Activated CD8-positive, alpha-beta memory T cell treated with anti-CD3 and anti-CD28 coated beads, Interleukin-2, amount 10 ng/mL, durations not matched to agents 7 days and 5 days (primary cell): ENCODE measurements at places on chromosomes 4 and X. TPM values are rescaled to one million over a fixed set of nuclear protein-coding genes. Genes with fewer than 3 reads are reported as not detected.
A peak's percentile ranks its signal among the peaks of the same experiment; 100 is the strongest.

DNA sequence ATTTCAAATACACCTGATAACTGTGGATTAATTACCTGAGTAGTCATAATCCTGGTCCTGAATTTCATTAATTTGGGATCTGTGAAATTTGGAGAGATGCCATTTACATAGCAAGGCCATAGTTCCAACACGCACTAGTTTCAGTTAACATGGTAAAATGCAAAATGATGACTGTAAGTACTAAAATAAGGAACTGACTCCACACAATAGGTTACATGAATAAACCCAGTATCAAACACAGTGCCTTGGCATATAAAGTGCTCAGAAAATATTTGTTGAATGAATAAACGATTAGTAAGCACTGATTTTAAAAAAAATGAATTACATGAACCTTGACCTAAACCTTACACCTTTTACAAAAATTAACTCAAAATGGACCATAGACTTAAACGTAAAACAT lies 9.0 kb downstream of the FBXO8 start:
- no peaks in the 10 kb centered on the region for H3K27me3 ChIP-seq
- no peak overlapping the region for H3K4me3 ChIP-seq
- H3K36me3 ChIP-seq = peaks cover 8% of the 10 kb centered on the region
- no peak for DNase-seq
- no peak overlapping the region for H3K27ac ChIP-seq

GRCh38 chr4:10808591-10808990 lies 124.0 kb upstream of the CLNK start:
- no peak overlapping the region for H3K27ac ChIP-seq
- no peaks in the 10 kb centered on the region for H3K27me3 ChIP-seq
- no peaks in the 10 kb centered on the region for H3K4me1 ChIP-seq
- no peaks in the 10 kb centered on the region for H3K36me3 ChIP-seq

GRCh38 chr4:24179201-24179840 lies 289.5 kb upstream of the PPARGC1A start:
- H3K4me3 ChIP-seq = no peak overlapping the region
- H3K4me1 ChIP-seq = no peaks in the 10 kb centered on the region
- no peak for DNase-seq
- no peaks in the 10 kb centered on the region for H3K36me3 ChIP-seq
- H3K27ac ChIP-seq = no peak overlapping the region

- peaks cover 41% of the 10 kb centered on the region for H3K4me1 ChIP-seq
- H3K4me3 ChIP-seq = no peak overlapping the region
- DNase-seq = peak; percentile 70
- peaks cover 9% of the 10 kb centered on the region for H3K36me3 ChIP-seq
- no peaks in the 10 kb centered on the region for H3K27me3 ChIP-seq
These were observed 39.5 kb upstream of the CD40LG start for GRCh38 chrX:136608295-136608933.

GRCh38 chrX:37776987-37777325 lies 2.9 kb upstream of the CYBB start:
- no peaks in the 10 kb centered on the region for H3K27me3 ChIP-seq
- peaks cover 21% of the 10 kb centered on the region for H3K4me1 ChIP-seq
- DNase-seq = no peak
- no peak overlapping the region for H3K4me3 ChIP-seq
- no peaks in the 10 kb centered on the region for H3K36me3 ChIP-seq
- peak overlapping the region; percentile 49 for H3K27ac ChIP-seq

GRCh38 chrX:1475881-1476280 lies 23.2 kb upstream of the ASMTL start:
- peaks cover 87% of the 10 kb centered on the region for H3K36me3 ChIP-seq
- H3K4me1 ChIP-seq = peaks cover 81% of the 10 kb centered on the region
- H3K27ac ChIP-seq = no peak overlapping the region

GRCh38 chr4:69910016-69910782 lies 20.7 kb upstream of the CSN1S1 start:
- H3K4me1 ChIP-seq = no peaks in the 10 kb centered on the region
- H3K27ac ChIP-seq = no peak overlapping the region
- H3K36me3 ChIP-seq = no peaks in the 10 kb centered on the region
- no peak for DNase-seq
- H3K4me3 ChIP-seq = no peak overlapping the region
- no peaks in the 10 kb centered on the region for H3K27me3 ChIP-seq

- H3K4me1 ChIP-seq = no peaks in the 10 kb centered on the region
- no peak for DNase-seq
- no peak overlapping the region for H3K27ac ChIP-seq
- H3K36me3 ChIP-seq = no peaks in the 10 kb centered on the region
- H3K4me3 ChIP-seq = no peak overlapping the region
These were observed 122.1 kb upstream of the MAGEC2 start for GRCh38 chrX:142327182-142327581.

GRCh38 chr4:61805979-61806378 lies 605.9 kb downstream of the ADGRL3 start:
- no peak for DNase-seq
- H3K27ac ChIP-seq = no peak overlapping the region
- H3K36me3 ChIP-seq = no peaks in the 10 kb centered on the region

GRCh38 chr4:152660526-152660925 lies 19.3 kb downstream of the TMEM154 start:
- no peak overlapping the region for H3K27ac ChIP-seq
- no peaks in the 10 kb centered on the region for H3K27me3 ChIP-seq
- H3K4me1 ChIP-seq = peaks cover 43% of the 10 kb centered on the region
- DNase-seq = no peak

DNA sequence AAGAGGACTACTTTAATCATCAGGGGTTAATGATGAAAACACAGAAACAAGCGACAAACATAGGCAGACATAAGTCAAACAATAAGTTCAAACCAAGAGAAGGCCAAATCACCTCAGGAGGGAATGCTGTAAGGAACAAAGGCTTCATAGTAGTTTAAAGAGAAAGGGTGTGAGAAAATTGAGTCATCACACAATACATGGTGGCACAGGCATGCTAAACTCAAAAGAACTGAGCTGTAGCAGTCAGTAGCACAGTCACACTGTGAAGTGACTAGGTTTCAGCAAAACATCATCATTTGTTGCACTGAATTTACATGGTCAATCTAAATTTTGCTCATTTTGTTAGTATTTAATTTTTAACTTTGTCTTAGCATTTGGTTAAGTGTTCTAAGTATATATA lies 24.2 kb downstream of the SMC1A start:
- no peak overlapping the region for H3K27ac ChIP-seq
- no peaks in the 10 kb centered on the region for H3K4me1 ChIP-seq
- H3K4me3 ChIP-seq = no peak overlapping the region
- no peak for DNase-seq
- H3K36me3 ChIP-seq = peaks cover 39% of the 10 kb centered on the region

GRCh38 chrX:77426811-77427210 lies 20.4 kb upstream of the FGF16 start:
- no peak overlapping the region for H3K27ac ChIP-seq
- no peaks in the 10 kb centered on the region for H3K27me3 ChIP-seq
- DNase-seq = no peak
- H3K4me3 ChIP-seq = no peak overlapping the region
- H3K36me3 ChIP-seq = no peaks in the 10 kb centered on the region
- H3K4me1 ChIP-seq = no peaks in the 10 kb centered on the region

GRCh38 chr4:151199319-151200190 lies 77.4 kb upstream of the PRSS48 start:
- H3K27me3 ChIP-seq = no peaks in the 10 kb centered on the region
- DNase-seq = no peak
- H3K4me3 ChIP-seq = no peak overlapping the region
- H3K36me3 ChIP-seq = no peaks in the 10 kb centered on the region

GRCh38 chrX:97117572-97117971 lies 233.9 kb downstream of the RPA4 start:
- no peak overlapping the region for H3K27ac ChIP-seq
- no peak for DNase-seq
- H3K4me3 ChIP-seq = no peak overlapping the region
- no peaks in the 10 kb centered on the region for H3K27me3 ChIP-seq
- H3K4me1 ChIP-seq = peaks cover 8% of the 10 kb centered on the region
- H3K36me3 ChIP-seq = no peaks in the 10 kb centered on the region

GRCh38 chr4:91957963-91958362 lies 345.8 kb upstream of the GRID2 start:
- DNase-seq = no peak
- H3K4me3 ChIP-seq = no peak overlapping the region
- H3K4me1 ChIP-seq = no peaks in the 10 kb centered on the region
- no peak overlapping the region for H3K27ac ChIP-seq
- H3K36me3 ChIP-seq = no peaks in the 10 kb centered on the region

- H3K4me3 ChIP-seq = peak overlapping the region; percentile 71
- peak overlapping the region; percentile 67 for H3K27ac ChIP-seq
- no peaks in the 10 kb centered on the region for H3K36me3 ChIP-seq
- DNase-seq = peak; percentile 44
- H3K4me1 ChIP-seq = peaks cover 24% of the 10 kb centered on the region
- peaks cover 27% of the 10 kb centered on the region for H3K27me3 ChIP-seq
These were observed 1.4 kb downstream of the MAMLD1 start for GRCh38 chrX:150364347-150365050.

- no peaks in the 10 kb centered on the region for H3K4me1 ChIP-seq
- no peak for DNase-seq
- H3K27ac ChIP-seq = no peak overlapping the region
- no peak overlapping the region for H3K4me3 ChIP-seq
- H3K27me3 ChIP-seq = no peaks in the 10 kb centered on the region
- no peaks in the 10 kb centered on the region for H3K36me3 ChIP-seq
These were observed 77.9 kb downstream of the ADGRL3 start for GRCh38 chr4:61277785-61278760.

GRCh38 chr4:133147921-133148689 lies 989 bp upstream of the PCDH10 start:
- DNase-seq = no peak
- peak overlapping the region; percentile 55 for H3K27ac ChIP-seq
- H3K36me3 ChIP-seq = peaks cover 3% of the 10 kb centered on the region
- peaks cover 69% of the 10 kb centered on the region for H3K27me3 ChIP-seq
- H3K4me1 ChIP-seq = peaks cover 14% of the 10 kb centered on the region
- H3K4me3 ChIP-seq = peak overlapping the region; percentile 6

- no peak overlapping the region for H3K4me3 ChIP-seq
- H3K36me3 ChIP-seq = peaks cover 8% of the 10 kb centered on the region
- peaks cover 20% of the 10 kb centered on the region for H3K4me1 ChIP-seq
- DNase-seq = no peak
These were observed 58.2 kb upstream of the RBM47 start for GRCh38 chr4:40687676-40688389.

GRCh38 chrX:29617725-29618124 lies 597.6 kb upstream of the MAGEB2 start:
- H3K4me1 ChIP-seq = no peaks in the 10 kb centered on the region
- H3K27me3 ChIP-seq = no peaks in the 10 kb centered on the region
- H3K36me3 ChIP-seq = no peaks in the 10 kb centered on the region
- DNase-seq = no peak
- H3K27ac ChIP-seq = no peak overlapping the region

DNA sequence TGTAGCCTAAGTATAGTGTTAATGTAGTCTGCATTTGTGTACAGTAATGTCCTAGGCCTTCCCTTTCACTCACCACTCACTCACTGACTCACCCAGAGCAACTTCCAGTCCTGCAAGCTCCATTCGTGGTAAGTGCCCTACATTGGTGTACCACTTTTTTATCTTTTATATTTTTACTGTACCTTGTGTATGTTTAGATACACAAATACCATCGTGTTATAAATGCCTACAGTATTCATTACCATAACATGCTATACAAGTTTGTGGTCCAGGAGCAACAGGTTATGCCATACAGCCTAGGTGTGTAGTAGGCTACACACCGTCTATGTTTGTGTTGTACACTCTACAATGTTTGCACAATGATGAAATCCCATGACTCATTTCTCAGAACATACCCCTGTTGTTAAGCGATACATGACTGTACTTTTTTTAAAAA lies 15.4 kb downstream of the TSPAN5 start:
- no peaks in the 10 kb centered on the region for H3K27me3 ChIP-seq
- H3K36me3 ChIP-seq = peaks cover 11% of the 10 kb centered on the region
- H3K4me1 ChIP-seq = peaks cover 50% of the 10 kb centered on the region
- peak overlapping the region; percentile 44 for H3K27ac ChIP-seq

DNA sequence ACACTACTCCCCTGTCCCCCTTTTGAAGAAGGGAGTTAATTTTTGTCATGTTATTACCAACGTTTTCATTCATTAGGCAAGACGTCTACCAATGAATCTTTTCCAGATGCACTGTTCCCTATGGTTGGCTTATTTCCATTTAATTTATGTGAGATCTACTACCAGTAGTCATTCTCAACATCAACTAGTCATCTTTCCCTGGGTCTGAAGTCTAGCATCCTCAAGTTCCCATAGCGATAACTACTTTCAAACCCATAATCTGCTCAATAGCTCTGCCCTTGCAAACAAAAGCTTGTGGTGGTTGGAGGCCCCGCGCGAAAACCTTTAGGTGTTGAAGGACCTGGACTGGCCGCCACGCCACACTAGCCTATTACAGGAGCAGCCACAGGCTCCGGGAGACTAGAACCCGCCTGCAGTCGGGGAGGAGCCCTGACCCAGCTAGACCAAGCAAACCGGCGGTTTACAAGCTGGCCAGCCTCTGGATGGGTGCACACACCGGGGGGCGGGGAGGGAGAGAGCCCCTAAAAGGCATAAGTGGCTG lies 746 bp downstream of the PPAT start:
- H3K27ac ChIP-seq = peak overlapping the region; percentile 99
- no peaks in the 10 kb centered on the region for H3K27me3 ChIP-seq
- peak overlapping the region; percentile 99 for H3K4me3 ChIP-seq
- H3K36me3 ChIP-seq = peaks cover 24% of the 10 kb centered on the region
- peaks cover 53% of the 10 kb centered on the region for H3K4me1 ChIP-seq

DNA sequence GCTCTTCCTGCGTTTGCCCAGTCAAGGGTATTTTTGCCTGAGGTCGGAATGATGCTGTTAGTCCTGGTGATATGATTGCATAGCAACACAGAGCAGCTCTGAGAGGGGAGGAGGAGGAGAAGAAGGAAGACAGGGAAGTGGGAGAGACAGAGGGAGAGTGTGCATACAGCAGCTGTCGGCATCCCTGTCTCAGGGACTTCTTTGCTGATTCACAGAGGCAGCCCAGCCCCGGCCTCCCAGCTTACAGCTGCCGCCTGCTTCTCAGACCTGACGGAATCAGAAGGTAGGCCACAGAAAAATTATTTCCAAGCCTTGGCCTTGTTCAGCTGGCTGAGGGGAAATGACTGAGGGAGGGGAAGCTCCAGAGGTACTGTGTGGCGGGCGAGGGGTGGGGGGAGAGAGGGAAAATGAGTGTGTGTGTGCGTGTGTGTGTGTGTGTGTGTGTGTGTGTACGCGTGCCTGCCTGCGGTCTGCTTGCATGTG lies 319 bp downstream of the DRP2 start:
- no peak overlapping the region for H3K4me3 ChIP-seq
- peak overlapping the region; percentile 57 for H3K27ac ChIP-seq
- no peak for DNase-seq
- H3K27me3 ChIP-seq = peaks cover 2% of the 10 kb centered on the region
- H3K36me3 ChIP-seq = no peaks in the 10 kb centered on the region

ALB gene
- not detected for total RNA-seq

RNF4 gene
- total RNA-seq = 116 TPM

GC gene
- not detected for total RNA-seq

EPHA5 gene
- not detected for total RNA-seq

MYOZ2 gene
- not detected for total RNA-seq

ADGRG2 gene
- total RNA-seq = not detected

FAM149A gene
- 1.2 TPM for total RNA-seq

RTL9 gene
- total RNA-seq = not detected

DMD gene
- total RNA-seq = 0.32 TPM

TBX22 gene
- not detected for total RNA-seq
